Osteocyte (in vitro differentiated cells): ENCODE measurements at places on chromosomes 16 and 17.

DNA sequence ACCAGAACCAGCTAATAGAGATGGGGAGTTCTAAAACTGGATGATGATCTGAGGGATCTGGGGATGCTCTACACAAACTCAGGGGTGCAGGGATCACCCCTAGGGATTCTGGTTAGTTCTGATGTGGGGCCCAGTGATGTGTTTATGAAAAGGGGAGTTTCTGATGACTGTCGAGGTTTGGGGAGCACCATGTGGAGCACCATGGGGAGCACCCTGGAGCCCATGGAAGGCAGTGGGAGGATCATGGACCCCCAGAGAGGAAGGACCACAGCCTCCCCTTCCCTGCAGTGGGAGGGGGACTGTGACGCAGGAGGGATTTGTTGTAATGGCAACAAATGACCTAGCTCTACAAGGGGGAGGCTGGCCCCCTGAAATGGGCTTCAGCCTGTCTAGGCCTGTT lies 18.4 kb downstream of the PIMREG start:
- no peaks in the 10 kb centered on the region for H3K27me3 ChIP-seq
- H3K4me3 ChIP-seq = no peak overlapping the region
- no peak for DNase-seq
- no peak overlapping the region for H3K27ac ChIP-seq

DNA sequence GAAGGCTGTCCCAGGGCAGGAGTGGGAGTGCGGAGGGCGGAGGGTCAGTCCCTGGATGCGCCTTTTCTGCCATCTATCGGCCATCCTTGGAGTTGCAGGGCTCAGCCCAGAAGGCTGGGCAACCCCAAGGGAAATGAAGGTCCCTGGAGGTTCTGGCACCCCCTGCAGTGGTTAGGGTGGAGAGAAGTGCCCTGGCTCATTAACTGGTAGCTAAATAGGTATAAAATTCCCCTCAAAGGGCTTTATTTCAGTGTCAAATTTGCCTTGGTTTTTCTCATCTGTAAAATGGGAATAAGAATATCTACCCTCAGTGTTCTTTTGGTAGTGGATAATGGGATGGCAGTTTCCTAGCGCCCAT lies 22.4 kb downstream of the C17orf75 start:
- H3K27me3 ChIP-seq = peaks cover 21% of the 10 kb centered on the region
- H3K4me3 ChIP-seq = no peak overlapping the region
- peak; percentile 88 for DNase-seq

GRCh38 chr17:68292689-68293040 lies 1.4 kb downstream of the ARSG start:
- peak overlapping the region; percentile 70 for H3K4me3 ChIP-seq
- H3K4me1 ChIP-seq = peaks cover 13% of the 10 kb centered on the region
- peak overlapping the region; percentile 62 for H3K27ac ChIP-seq
- no peak for DNase-seq

DNA sequence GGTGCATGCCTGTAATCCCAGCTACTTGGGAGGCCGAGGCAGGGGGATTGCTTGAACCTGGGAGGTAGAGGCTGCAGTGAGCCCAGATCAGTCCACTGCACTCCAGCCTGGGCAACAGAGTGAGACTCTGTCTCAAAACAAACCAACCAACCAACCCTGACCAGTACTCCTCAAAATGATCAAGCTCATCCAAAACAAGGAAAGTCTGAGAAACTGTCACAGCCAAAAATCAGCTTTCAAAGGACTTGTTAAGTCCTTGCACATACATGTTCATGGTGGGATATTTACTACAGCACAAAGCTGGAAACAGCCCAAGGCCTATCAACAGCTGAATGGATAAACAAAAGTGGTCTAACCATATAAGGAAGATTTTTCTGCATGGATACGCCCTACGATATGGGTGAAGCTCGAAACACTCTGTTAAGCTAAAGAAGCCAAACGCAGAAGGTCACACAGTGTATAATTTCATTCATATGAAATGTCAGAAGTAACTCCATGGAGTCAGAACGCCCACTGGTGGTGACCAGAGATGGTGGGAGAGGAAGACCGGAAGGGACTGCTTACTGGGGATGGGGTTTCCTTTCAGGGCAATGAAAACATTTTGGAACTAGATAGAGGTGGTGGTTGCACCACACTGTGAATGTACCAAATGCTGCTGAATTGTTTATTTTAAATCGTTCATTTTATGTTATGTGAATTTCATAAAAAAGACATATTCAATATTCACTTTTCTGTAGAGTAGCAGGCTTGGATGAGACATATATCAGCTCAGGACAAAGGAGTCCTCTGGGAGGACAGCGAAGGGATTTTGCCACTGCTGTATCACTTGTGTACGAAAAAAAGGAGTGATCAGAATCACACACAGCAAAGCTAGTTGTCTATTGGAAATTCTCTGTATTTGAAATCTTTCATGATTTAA lies 17.7 kb downstream of the CCL17 start:
- no peak overlapping the region for H3K4me3 ChIP-seq
- no peak for DNase-seq
- peaks cover 25% of the 10 kb centered on the region for H3K4me1 ChIP-seq
- no peaks in the 10 kb centered on the region for H3K27me3 ChIP-seq
- H3K27ac ChIP-seq = peak overlapping the region; percentile 84
- no peaks in the 10 kb centered on the region for H3K36me3 ChIP-seq

DNA sequence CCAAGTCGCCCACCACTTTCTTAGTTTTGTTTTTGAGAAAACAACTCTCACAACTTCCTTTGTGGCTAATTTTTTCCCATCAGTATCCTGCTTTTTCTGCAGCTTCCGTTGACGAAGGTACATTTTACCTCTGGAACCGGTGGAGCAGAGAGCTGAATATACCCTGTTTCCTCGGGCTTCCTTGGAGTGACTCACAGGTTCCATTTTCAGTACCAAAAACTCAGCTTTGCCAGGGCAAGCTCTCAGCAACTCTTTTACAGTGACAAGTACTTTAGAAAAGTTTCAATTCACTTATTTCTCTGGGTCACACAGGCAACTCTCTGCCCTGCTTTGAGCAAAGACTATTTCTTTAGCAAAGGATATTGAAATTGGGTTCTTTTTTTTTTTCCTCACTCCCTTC lies 318.9 kb downstream of the SNX29 start:
- H3K36me3 ChIP-seq = peaks cover 3% of the 10 kb centered on the region
- no peak for DNase-seq
- H3K4me1 ChIP-seq = no peaks in the 10 kb centered on the region
- H3K4me3 ChIP-seq = no peak overlapping the region
- no peak overlapping the region for H3K27ac ChIP-seq

DNA sequence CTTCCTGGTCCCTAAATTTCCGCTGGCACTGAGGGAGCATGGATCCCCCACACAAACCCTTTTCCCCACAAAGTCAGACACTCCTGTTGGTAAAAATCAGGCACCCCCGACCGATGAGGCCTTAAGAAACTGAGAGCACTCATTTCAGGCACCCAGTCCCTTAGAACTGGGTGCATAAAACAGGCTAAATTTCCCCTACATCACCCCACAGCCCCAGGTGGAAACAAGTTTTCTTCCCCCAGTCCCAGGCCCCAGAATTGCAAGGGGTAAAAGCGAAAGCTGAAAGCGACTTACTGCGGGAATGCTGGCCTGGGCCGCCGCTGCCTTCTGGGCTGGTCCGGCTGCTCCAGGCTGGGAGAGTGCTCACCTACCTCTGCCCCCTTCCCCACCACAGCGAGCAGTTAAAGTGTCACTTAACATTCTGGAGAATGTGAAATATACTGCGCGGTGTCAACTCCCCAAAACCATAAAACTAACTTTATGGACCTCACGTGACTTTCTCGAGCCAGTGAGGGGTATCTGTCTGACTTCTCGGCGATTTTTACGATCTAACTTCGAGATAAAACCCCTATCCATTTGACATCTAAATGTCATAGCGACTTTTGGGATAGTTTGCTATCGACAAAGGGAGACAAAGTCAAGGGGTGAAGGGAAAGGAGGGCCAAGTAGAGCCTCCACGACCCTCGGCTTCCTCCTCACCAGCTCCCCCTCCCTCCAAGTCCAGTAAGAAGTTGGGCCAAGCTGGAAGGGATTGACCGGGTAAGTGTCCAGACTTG lies at the start of gene HOXB3:
TSS of gene HOXB3 (minus strand) at position 411 of the 776 bp plus-strand sequence. CDS start 37,767 bp downstream, outside the sequence.
- H3K4me1 ChIP-seq = peaks cover 18% of the 10 kb centered on the region
- H3K36me3 ChIP-seq = no peaks in the 10 kb centered on the region
- H3K4me3 ChIP-seq = no peak within 1 kb of the TSS

- DNase-seq = no peak
- H3K4me3 ChIP-seq = no peak overlapping the region
- H3K27me3 ChIP-seq = no peaks in the 10 kb centered on the region
- H3K27ac ChIP-seq = peak overlapping the region; percentile 66
- H3K4me1 ChIP-seq = peaks cover 25% of the 10 kb centered on the region
- H3K36me3 ChIP-seq = no peaks in the 10 kb centered on the region
These were observed 118.1 kb downstream of the STXBP4 start for GRCh38 chr17:55086635-55087058.

GRCh38 chr17:79301469-79301868 lies 226.8 kb downstream of the ENGASE start:
- H3K27ac ChIP-seq = no peak overlapping the region
- H3K27me3 ChIP-seq = peaks cover 19% of the 10 kb centered on the region
- no peaks in the 10 kb centered on the region for H3K36me3 ChIP-seq
- DNase-seq = no peak
- no peaks in the 10 kb centered on the region for H3K4me1 ChIP-seq
- H3K4me3 ChIP-seq = no peak overlapping the region

GRCh38 chr16:55469821-55470532 lies 9.0 kb upstream of the MMP2 start:
- no peaks in the 10 kb centered on the region for H3K27me3 ChIP-seq
- H3K36me3 ChIP-seq = no peaks in the 10 kb centered on the region
- peak overlapping the region; percentile 56 for H3K27ac ChIP-seq
- H3K4me1 ChIP-seq = peaks cover 31% of the 10 kb centered on the region
- no peak overlapping the region for H3K4me3 ChIP-seq

DNA sequence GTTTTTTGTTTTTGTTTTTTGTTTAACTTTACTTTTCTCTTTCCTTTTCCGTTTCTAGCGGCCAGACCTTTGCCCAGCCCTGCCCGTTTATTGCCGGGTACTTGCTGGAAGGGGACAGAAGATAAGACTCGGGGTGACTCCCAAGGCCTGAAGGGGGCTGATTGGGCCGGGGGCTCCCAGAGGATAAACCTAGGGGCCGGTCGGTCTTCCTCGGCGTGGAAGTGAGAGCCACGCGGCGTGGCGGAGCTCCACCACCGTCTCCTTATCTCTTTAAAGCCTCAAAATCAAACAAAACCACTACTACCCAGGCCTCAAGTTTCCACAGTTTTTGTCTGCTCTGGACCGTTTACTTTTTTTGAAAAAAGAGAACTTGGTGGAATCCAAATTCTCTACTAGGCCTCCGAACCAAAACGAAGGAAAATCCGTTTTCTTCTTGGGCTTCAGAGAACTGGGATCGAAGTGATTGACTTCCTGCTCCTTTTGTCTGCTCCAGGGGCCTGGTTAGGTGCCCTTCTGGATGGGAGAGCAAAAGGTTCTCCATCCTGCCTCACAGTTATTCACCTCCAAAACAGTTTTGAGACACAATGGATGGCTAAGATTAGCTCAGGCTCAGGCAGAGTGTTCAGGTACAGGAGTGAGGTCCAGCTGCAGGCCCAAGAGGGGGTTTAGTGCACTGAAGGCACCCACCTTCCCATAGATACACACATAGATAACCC lies 8.5 kb upstream of the HOXB9 start:
- DNase-seq = no peak
- no peaks in the 10 kb centered on the region for H3K4me1 ChIP-seq

DNA sequence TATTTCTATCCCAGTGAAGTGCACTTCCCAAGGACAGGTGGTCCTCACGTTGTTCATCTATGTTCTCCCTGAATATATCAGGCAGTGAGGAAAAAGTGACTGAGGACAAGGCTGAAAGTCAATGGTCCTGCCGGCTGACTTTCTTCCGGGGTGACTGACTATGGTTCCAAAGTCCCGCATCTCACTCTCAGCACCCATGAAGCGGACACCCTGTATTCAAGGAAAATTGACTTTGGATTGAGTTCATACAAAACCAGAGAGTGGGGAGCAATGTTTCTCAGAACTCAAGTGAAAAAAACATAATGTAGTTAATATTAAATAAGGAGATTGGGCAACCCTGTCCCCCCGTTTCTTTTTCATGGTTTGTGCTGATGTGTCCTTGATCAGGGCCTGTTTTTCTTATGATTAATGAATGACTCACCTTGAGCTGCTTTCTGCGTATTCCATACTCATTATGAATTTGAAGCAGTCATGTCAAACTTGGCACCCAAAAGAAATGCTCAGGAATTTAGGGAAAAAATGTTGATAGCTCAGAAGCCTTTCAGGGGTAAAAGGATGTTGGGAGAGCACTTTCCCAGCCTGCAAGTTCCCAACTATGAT lies 184.0 kb downstream of the CYLD start:
- no peaks in the 10 kb centered on the region for H3K36me3 ChIP-seq
- no peaks in the 10 kb centered on the region for H3K27me3 ChIP-seq
- H3K27ac ChIP-seq = no peak overlapping the region
- H3K4me1 ChIP-seq = no peaks in the 10 kb centered on the region

- H3K36me3 ChIP-seq = peaks cover 5% of the 10 kb centered on the region
- peaks cover 18% of the 10 kb centered on the region for H3K4me1 ChIP-seq
- H3K27ac ChIP-seq = peak overlapping the region; percentile 82
- no peak for DNase-seq
- H3K27me3 ChIP-seq = no peaks in the 10 kb centered on the region
- no peak overlapping the region for H3K4me3 ChIP-seq
These were observed 22.3 kb downstream of the BAIAP2 start for GRCh38 chr17:81057079-81057730.
